NCI-H2081 treated with DMSO at 0.1 percent for 48 hours (cell line): ENCODE measurements at places on chromosomes 12 and 14.

DNA sequence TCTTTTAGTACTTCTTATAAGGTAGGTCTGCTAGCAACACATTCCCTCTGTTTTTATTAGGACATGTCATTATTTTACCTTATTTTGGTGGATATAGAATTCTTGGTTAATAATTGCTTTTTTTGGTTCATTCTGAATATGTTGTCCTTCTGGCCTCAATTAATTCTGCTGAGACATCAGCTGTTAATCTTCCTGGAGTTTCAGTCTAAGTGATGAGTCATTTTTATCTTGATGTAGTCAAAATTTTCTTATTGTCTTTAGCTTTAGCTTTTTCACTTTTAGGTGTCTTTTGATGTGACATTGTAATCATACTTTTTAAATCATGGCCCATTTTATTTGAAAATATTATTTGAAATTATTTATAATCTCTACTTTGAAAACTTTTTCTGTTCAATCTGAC, 104.9 kb upstream of the PMCH start:
- DNase-seq = no peak

DNA sequence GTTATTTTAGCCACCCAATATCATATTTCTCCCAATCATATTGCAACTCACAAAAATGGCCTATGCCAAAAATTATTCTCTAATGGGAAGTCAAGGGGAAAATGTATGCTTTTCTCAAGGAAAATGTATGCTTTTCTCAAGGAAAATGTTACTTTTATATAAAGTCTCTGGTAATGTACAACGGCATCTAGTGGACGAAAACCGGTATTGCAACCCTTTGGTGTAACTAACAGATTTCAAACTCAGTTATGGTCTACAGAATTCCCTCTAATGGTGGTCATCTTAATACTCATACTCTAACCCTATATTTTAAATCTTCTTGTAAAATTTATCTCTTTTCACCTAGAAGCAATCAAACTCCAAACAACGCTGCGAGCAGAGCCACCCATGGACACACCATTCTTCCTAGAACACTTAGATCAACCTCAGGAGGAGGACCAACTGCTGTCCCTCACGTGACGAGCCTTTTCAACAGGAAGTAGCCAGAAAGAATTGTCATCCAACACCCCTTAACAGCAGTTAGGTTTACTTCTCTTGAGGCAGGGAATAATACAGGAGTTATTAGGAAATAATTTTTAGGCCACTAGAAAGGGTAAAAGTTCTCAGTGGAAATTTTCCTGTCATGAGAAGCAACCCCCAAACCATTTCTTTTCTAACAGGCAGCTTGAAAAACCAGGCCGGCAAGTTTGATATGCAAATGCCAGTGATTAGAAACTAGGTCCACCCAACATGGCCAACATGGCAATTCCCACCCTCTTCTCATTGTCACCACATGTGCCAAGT, 20.1 kb downstream of the APOBEC1 start:
- DNase-seq = no peak

DNA sequence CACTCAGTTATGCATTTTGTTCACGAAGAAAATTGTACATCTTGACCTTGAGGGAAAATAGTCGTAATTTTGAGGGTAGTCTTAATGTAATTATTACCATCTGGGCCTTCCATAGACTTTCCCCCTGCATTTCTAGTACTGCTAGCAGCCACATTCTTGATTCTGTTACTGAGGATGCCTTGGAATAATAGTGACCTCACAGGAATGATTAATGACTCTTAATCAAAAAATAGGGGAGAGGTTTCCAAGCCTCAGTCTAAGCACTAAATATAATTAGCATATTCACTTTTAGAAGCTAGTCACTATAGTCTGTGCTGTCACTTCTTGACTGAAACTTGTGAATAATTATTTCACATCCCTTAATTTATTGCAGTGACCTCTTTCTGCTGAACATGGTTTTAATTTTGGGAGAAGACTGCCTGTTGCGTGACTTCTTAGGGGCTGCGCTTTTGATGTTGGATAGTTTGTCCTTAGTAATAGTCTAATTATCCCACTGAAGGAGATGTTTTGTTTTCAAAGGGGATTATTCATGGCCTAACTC, 400.5 kb downstream of the ADAMTS20 start:
- no peak for DNase-seq

- no peak for DNase-seq
Observed at GRCh38 chr14:69154779-69155178, 1.9 kb upstream of the DCAF5 start.

DNA sequence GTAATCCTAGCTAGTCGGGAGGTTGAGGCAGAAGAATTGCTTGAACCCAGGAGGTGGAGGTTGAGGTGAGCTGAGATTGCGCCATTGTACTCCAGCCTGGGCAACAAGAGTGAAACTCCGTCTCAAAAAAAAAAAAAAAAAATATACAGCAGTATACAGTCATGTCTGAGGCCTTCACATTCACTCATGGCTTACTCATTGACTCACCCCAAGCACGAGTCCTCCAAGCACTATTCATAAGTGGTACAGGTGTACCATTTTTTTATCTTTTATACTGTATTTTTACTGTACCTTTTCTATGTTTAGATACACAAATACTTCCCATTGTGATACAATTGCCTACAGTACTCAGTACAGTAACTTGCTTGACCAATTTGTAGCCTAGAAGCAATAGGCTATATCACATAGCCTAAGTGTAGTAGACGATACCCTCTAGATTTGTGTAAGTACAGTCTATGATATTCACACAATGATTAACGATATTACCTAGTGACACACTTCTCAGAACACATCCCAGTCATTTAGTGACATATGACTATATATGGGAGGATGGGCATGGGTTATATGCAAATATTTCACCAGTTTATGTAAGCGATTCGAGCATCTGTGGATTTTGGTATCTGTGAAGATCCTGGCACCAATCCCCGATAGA, 12.2 kb downstream of the LLPH start:
- no peak for DNase-seq

GRCh38 chr12:65156366-65156841, 13.0 kb upstream of the LEMD3 start:
- DNase-seq = no peak
